ENCODE measurements at places on chromosomes 3 and 15.

GRCh38 chr3:185717121-185717520 lies 107.7 kb downstream of the IGF2BP2 start:
- peak; percentile 71 for DNase-seq

- no peak for DNase-seq
These were observed 28.7 kb upstream of the XIRP1 start for GRCh38 chr3:39221141-39221530.

GRCh38 chr3:190384309-190384756 lies 3.6 kb upstream of the CLDN16 start:
- peak; percentile 59 for DNase-seq

- peak; percentile 88 for DNase-seq
These were observed 12.0 kb upstream of the FGD5 start for GRCh38 chr3:14806641-14807263.

GRCh38 chr3:128340198-128340903 lies 126.3 kb downstream of the DNAJB8 start:
- no peak for DNase-seq

DNA sequence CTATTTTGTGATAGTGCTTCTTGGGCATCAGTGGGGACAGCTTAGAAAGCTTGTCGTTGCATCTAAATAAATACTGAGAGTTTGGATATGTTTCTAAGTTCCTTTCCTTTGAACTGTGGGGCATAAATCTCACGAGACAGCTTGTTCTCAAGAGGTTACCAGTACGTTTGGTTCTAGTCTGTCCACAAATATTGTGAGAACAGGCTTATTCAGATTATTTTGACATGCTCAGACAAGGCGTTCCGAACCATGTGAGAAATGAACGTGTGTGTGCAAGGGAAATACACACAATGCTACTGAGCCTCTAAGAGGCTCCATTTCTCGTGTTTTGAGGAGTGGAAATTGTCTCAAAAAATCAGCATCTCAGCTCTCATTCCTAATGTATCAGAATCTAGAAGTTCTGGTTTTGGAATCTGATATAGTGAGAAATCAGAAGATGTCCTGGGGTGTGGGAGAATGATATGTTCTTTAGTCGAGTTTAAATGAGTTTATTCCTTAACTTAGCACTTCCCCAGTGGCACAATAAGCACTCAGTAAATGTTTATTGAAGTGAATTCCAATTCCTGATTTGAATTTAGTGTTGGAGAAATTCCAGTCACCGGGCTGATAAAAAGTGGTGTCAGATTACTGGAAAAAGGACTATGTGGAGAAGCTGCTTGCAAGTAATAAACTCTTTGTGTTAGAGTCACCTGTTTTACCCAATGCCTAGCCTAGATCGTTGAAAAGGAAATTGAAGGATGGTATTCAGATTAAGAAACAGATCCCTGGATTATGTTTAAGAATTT lies 481.5 kb downstream of the LPP start:
- no peak for DNase-seq

GRCh38 chr3:49647741-49648140 lies 26.4 kb upstream of the APEH start:
- DNase-seq = no peak
